ENCODE measurements at places on chromosomes 13 and 19. TPM values are rescaled to one million over a fixed set of nuclear protein-coding genes. Genes with fewer than 3 reads are reported as not detected.

DNA sequence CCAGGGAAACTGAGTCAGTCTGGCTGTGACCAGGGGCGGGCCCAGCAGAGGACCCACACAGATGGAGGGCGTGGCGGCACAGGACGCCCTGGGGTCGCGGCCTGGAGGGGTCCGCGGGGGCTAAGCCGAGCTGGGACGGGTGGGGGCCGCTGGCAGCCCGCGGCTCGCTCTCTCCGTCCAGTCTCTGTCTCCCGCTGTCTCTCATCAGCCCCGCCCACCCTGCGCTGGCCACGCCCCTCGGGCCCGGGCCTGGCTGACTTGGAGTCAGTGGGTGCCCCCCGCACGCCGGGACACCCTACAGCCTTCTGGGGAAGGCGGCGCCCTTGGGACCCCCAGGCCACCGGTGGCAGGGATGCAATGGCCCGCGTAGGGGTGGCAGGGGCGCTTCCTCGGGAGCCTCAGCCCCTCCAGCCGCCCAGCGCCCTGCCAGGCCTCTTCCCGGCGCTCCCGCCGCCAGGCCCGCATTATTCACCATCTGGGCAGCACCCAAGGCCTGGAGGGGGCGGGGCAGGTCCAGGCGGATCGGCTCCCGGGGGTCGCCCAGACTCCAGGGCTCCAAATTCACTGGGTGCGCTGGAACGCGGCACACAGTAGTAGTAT, at the start of gene TBXA2R:
TSS of gene TBXA2R (minus strand) at position 186 of the 600 bp plus-strand sequence. CDS start 6,241 bp downstream, outside the sequence.
- peaks cover 9% of the 10 kb centered on the region for H3K4me1 ChIP-seq
- no peaks in the 10 kb centered on the region for H3K27me3 ChIP-seq
- H3K4me3 ChIP-seq = peak within 1 kb of the TSS; percentile 54
- H3K27ac ChIP-seq = peak within 1 kb of the TSS; percentile 53

DNA sequence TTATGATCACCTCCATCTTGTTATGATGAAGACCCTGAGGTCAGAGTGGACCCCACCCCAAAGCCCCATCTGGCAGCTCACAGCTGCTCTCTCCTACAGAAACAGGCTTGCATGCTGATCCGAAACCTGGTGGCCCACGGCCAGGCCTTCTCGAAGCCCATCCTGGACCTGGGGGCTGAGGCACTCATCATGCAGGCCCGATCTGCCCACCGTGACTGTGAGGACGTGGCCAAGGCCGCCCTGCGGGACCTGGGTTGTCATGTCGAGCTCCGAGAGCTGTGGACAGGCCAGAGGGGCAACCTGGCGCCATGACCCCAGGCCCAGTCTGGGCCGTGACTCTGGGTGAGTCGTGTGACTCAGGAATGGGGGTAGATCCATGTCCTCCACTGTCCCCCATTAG, 6.5 kb upstream of the SLC25A42 start:
- H3K27ac ChIP-seq = no peak overlapping the region
- no peak for DNase-seq
- H3K27me3 ChIP-seq = no peaks in the 10 kb centered on the region
- no peak overlapping the region for H3K4me3 ChIP-seq
- H3K36me3 ChIP-seq = no peaks in the 10 kb centered on the region
- H3K4me1 ChIP-seq = no peaks in the 10 kb centered on the region

DNA sequence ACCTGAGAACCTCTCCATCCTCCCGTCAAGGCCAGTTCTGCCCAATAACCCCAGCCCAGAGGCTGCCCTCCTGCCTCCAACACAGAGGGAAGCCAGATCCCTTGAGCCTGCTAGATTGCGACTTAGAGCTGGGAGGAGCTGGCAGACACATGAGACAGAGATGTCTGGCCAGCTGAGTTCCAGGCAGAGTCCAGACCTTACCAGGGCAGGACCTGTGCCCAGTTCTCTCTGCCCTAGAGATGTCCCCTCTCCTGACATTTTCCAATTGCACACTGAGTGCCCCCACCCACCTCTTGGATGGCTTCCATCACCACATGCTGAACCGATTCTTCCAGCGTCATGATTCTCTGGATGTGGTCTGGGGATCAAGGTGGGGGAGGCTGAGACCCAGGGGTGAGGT, 3.0 kb downstream of the HOOK2 start:
- no peak for DNase-seq
- H3K4me1 ChIP-seq = peaks cover 4% of the 10 kb centered on the region
- no peaks in the 10 kb centered on the region for H3K27me3 ChIP-seq
- no peak overlapping the region for H3K27ac ChIP-seq

Gene SIX5
- total RNA-seq = 22.2 TPM

- H3K36me3 ChIP-seq = no peaks in the 10 kb centered on the region
- no peak overlapping the region for H3K4me3 ChIP-seq
- no peak for DNase-seq
- H3K27me3 ChIP-seq = no peaks in the 10 kb centered on the region
- H3K4me1 ChIP-seq = peaks cover 10% of the 10 kb centered on the region
- no peak overlapping the region for H3K27ac ChIP-seq
Observed at GRCh38 chr19:41223431-41224234, 4.6 kb downstream of the AXL start.

- H3K4me3 ChIP-seq = no peak overlapping the region
- no peak for DNase-seq
- H3K27me3 ChIP-seq = no peaks in the 10 kb centered on the region
- no peaks in the 10 kb centered on the region for H3K4me1 ChIP-seq
Observed at GRCh38 chr13:30659980-30660379, 42.3 kb downstream of the USPL1 start.

GRCh38 chr13:74647211-74647610, 513.0 kb upstream of the KLF12 start:
- no peaks in the 10 kb centered on the region for H3K27me3 ChIP-seq
- H3K4me1 ChIP-seq = no peaks in the 10 kb centered on the region
- H3K36me3 ChIP-seq = no peaks in the 10 kb centered on the region
- DNase-seq = no peak
- H3K27ac ChIP-seq = no peak overlapping the region

- no peak overlapping the region for H3K4me3 ChIP-seq
- DNase-seq = no peak
- H3K36me3 ChIP-seq = no peaks in the 10 kb centered on the region
- peaks cover 5% of the 10 kb centered on the region for H3K4me1 ChIP-seq
- no peaks in the 10 kb centered on the region for H3K27me3 ChIP-seq
- H3K27ac ChIP-seq = no peak overlapping the region
Observed at GRCh38 chr19:46815833-46816627, 27.6 kb upstream of the SLC1A5 start.

Measured in ovary (tissue), 10 donors.